ENCODE measurements at places on chromosomes 12 and 14. TPM values are rescaled to one million over a fixed set of nuclear protein-coding genes. Genes with fewer than 3 reads are reported as not detected.

DNA sequence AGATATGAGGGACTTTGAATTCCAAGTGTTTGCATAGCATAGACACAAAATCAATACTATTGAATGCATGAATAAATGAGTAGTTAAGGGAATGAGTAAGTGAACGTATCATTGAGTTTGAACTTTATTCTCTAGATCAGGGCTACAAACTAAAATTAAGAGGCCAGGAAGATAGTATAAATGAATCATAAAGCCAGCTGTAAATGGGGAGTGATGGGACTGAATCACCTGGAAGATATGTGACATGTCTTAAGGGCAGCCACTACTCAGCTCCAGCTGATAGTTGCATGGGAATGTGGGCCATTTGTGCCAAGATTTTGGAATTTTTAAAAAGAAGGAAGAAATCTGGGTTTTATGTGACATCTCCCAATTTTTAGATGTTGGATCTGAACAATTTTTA is 229.9 kb downstream of the AKAP6 start:
- DNase-seq = no peak

- DNase-seq = no peak
Observed at GRCh38 chr12:110750784-110751461, 8.2 kb upstream of the PPP1CC start.

Gene PDZRN4
- not detected for total RNA-seq

Gene PROX2
- total RNA-seq = not detected

Gene TPH2
- total RNA-seq = 0.14 TPM

All from pulmonary artery endothelial cell (primary cell).